ENCODE measurements at places on chromosomes 4 and X. TPM values are rescaled to one million over a fixed set of nuclear protein-coding genes. Genes with fewer than 3 reads are reported as not detected.

XK gene
- 3.8 TPM for total RNA-seq

IBSP gene
- not detected for total RNA-seq

GJB1 gene
- not detected for total RNA-seq

ATP2B3 gene
- not detected for total RNA-seq

ANKRD50 gene
- total RNA-seq: 4.6 TPM

- no peak overlapping the region for H3K4me3 ChIP-seq
- no peak overlapping the region for H3K27ac ChIP-seq
- no peaks in the 10 kb centered on the region for H3K4me1 ChIP-seq
- no peaks in the 10 kb centered on the region for H3K36me3 ChIP-seq
- H3K27me3 ChIP-seq: no peaks in the 10 kb centered on the region
Observed at GRCh38 chrX:133999031-133999705, 13.8 kb upstream of the GPC3 start.

- H3K36me3 ChIP-seq: no peaks in the 10 kb centered on the region
- H3K4me3 ChIP-seq: no peak overlapping the region
- no peak for DNase-seq
Observed at GRCh38 chr4:82652062-82652461, 90.3 kb upstream of the TMEM150C start.

Measured in psoas muscle (tissue), 8 donors.